CD4-positive, CD25-positive, alpha-beta regulatory T cell (primary cell): ENCODE measurements at places on chromosomes 1 and 21. TPM values are rescaled to one million over a fixed set of nuclear protein-coding genes. Genes with fewer than 3 reads are reported as not detected.

The RNU11 gene
- not detected for polyA plus RNA-seq

The CFHR3 gene
- polyA plus RNA-seq: not detected

The CFAP74 gene
- not detected for polyA plus RNA-seq

The GOLT1A gene
- polyA plus RNA-seq: not detected

The TMEM52 gene
- polyA plus RNA-seq: not detected

DNA sequence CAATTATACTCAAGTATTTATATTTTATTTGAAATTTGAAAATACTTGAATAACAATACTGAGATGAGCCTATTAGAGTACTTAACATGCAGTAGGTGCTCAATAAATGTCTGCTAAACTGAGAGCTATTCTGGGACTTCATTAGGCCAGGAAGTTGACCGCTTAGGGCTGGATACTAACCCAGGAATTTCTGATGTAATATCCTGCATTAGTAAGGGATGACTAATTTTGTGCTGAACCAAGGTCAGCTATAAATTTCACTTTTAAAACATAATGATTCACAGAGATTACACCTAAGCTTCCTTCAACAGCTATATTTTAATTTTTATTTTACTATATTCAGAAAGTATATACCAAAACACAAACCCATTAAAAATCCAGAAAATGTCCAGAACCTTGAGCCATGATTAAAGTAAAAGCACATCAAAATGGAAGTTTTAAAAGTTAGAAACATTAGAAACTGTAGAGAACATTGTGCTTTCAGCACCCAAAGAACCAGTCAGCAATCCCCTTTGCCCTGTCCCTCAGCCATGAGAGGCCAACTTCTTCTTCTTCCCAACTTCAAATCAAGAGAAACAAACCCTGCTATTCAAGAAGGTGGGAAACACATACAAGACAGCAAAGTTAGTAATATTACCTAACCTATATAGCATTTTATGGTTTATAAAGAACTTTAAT, 35.4 kb downstream of the WNT2B start:
- DNase-seq: no peak

DNA sequence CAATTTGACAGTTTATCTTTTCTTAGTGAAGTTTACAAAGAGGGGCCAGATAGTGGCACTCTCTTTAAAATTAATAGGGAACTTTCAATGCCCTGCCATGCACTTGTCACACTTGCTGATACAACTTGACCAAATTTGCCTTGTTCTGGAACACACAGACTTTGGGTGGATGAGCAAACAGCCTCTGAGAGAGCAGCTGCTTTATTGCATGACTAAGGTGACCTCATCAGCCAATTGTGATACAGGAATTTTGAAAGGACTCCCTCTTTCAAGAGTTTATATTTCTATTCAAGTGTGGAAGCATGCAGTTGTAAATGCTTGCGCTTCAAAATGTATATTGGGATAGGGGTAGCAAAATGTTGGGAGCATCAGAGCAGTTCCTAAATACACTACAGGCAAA, 2.1 kb upstream of the RGS1 start:
- no peak for DNase-seq

DNA sequence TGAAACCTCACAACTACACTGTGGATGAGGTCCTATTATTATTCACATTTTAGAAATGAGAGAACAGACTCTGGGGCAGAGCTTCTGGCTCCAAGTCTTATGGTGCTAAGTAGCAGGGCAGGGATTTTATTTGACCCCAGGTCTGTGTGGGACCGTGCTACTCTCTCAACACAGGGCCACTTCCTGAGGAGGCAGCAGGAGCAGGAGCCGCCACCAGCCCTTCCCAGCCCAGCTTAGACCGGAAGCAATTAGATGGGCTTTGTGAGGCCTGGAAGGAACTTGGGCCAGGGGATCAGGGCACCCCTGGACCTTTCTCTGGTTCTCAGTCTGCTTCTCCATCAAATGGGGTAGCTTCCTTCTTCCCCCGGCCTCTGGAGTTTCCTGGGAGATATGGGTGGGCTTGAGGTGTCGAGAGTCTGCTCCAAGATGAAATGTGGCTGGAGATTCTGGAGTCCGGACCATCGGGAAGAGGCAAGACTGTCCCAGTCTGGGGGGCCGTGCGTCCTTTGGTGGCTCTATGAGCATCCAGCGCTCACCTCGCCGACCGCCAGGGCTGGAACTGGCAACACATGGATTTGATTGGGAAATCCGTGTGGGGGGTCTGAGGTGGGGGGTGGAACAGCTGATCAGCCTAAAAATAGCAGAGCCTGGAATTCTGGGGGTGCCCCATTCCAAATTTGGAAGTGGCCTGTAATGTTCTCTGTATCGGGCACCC, 136.8 kb downstream of the FOXD2 start:
- no peak for DNase-seq

DNA sequence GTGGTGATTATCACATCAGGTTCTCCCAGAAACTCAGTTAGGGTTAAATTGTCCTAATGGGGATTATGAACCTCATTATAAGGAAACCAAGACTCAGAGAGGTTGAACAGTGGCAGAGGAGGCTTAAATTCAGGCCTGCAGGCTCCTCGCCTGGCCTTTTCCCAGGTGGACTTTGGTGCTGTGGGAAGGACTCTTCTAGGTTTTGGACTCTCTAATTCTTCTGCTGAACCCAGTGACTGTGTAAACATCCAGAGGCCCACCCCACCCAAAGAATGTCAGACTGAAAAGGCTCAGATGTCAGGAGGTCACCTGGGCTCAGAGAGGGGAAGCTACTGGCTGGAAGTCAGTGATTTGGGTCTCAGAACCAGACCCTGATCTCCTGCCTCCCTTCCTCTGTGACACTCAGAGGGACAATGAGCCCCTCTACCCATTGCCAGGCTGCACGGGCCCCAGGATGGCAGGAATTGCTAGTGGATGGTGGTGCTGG, 2.5 kb downstream of the ZNF362 start:
- DNase-seq: no peak

DNA sequence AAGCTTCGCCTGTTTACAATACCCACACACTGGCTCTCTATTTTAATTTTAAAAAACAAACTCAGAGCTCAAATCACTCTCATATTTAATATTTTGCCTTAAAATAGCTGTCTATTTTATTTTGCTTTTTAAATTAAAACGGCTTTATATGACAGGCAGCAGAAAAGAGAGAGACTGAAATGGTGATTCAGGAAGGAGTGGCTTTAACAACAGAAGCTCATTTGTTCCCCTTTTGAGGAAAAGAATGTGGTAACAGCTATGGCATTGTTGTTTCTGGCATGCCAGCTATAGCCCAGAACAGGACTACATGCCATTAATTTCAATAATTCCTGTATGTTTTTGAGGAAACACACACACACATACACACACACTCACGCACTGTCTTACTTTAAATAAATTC, 234.2 kb upstream of the PTBP2 start:
- no peak for DNase-seq

DNA sequence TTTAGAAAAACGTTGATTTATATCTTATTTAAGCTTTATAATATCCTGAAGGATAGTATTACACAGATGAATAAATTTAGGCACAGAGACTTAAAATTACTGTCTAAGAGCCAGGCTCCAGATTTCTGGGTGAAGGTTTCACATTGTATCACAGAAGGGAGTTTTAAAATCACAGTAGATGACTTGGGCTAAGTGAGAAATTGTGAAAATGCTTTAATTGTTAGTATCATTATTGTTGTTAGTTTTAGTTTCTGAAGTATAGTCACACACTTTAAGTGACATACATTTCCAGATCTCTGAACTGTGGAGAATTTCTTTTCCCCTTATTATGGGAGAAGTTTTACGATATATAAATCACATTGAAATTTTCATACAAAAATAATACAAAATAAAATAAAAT, 83.5 kb downstream of the NDUFS5 start:
- DNase-seq: no peak

- DNase-seq: no peak
Measured at GRCh38 chr21:29208682-29209059, 78.2 kb downstream of the MAP3K7CL start.

GRCh38 chr21:21968810-21969209, 970.6 kb downstream of the NCAM2 start:
- DNase-seq: no peak

DNA sequence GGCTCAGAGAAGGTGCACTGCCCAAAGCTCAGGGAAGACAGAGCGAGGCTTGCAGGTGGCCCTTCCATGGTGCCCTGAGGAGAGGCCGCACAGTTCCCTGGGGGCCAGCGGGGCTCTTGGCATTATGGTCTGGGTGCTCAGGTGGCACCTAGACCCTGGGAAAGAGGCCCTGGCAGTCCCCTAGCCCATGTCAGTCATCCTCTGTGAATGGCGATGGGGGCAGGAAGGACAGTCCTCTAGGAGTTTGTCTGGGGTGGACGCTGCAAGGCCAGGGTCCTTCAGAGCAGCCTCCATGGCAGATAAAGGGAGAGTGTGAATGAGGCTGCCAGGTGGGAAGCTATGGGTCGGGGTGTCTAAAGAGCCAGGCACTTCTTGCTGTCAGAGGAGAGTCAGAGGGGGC, 345.9 kb upstream of the VAMP3 start:
- no peak for DNase-seq

DNA sequence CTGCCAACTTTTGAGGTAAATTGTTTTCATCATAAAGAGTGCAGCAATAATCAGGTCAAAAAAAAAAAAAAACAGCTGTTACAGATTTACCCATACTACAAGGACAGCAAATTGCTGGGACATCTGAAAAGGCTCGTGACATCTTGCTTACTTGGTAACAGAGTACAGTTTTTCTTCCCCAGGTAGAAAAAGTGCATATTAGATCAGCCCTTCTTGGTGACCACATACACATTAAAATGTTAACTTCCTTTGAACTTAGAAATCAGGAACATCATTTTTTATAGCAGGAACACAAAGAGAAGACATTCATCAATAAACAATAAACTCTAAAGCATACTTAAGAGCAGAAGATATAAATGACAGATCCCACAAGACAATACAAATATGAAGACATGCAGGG, 16.1 kb downstream of the TP53BP2 start:
- DNase-seq: no peak

DNA sequence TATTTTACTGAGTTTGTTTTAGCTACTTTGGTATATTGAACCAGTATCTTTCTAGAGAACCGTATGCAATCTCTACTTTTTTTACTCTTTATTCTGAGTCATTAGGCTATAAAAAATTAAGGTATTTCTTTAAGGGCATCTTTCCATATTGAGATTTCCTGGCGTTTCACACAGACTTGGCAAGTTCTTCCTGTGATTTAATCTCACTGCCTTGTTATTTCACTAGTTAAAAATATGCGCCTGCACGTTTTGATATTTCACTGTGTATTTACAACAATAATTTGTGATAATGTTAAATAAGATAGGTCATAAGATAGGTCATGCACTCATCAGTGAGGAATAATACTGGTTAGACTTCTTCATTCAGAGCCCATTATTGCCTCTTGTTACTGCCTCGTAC, 16.2 kb upstream of the CR1L start:
- no peak for DNase-seq

- no peak for DNase-seq
Measured at GRCh38 chr1:60847855-60848582, 234.3 kb upstream of the NFIA start.

DNA sequence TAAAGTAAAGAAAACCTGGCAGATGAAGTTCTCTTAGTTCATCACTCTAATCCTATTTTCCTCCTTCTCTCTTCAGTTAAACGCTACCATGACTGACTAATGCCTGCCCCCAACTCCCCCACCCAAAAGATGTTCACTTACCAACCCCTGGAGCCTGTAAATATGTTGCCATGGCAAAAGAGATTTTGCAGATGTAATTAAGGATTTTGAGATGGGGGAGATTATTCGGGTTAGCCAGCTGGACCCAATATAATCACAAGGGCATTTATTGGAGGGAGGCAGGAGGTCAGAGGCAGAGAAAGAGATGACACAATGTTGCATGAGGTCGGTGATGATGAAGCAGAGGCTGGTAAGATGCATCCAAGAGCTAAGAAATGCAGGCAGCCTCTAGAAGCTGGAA, 69.3 kb upstream of the PPP2R5A start:
- DNase-seq: no peak

GRCh38 chr1:11067716-11068599, 8.1 kb upstream of the SRM start:
- DNase-seq: no peak

DNA sequence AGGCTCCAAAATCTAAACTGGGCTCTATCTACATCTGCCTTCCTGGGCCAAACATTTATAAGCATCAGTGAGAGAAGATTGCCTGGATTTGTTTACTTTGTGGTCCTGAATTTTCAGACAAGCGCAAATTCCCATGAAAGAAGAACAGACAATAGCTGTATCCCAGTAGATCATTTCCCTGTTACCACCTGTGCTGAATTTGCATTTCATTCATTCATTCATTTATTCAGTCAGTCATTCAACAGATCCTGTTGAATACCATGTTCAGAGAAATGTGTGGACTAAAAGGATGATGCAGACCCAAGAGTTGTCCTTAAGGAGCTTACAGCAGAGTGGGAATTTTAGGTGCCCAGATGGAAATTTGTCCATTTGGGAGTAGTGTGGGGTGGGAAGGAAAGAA, 2.2 kb downstream of the PGM1 start:
- DNase-seq: no peak

- peak; percentile 23 for DNase-seq
Measured at GRCh38 chr1:64469977-64470664, at the start of gene CACHD1. Gene CACHD1, plus strand, starts transcription at chr1:64470129. Its CDS starts 616 bp downstream, at chr1:64470745.

- no peak for DNase-seq
Measured at GRCh38 chr1:53250325-53250724, 12.0 kb upstream of the MAGOH start.

DNA sequence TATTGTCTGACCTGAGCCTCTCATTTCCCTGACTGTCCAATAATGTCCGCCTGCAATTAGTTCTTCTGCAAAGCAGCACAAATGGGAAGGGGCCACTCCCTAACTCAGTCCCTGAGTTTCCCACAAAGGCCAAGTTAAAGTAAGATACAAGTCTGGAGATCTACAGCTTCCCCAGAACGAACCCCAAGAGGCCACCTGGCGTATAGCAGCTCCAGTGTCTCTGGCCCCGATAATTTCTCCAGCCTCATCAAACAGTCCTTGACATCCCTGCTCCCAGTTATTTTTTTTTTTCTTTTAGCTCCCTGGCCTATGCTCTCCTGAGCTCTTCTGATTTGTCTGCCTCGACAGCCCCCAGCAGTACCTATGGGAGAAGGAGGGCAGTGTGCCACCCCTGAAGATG, 8.1 kb upstream of the ACKR1 start:
- DNase-seq: no peak

DNA sequence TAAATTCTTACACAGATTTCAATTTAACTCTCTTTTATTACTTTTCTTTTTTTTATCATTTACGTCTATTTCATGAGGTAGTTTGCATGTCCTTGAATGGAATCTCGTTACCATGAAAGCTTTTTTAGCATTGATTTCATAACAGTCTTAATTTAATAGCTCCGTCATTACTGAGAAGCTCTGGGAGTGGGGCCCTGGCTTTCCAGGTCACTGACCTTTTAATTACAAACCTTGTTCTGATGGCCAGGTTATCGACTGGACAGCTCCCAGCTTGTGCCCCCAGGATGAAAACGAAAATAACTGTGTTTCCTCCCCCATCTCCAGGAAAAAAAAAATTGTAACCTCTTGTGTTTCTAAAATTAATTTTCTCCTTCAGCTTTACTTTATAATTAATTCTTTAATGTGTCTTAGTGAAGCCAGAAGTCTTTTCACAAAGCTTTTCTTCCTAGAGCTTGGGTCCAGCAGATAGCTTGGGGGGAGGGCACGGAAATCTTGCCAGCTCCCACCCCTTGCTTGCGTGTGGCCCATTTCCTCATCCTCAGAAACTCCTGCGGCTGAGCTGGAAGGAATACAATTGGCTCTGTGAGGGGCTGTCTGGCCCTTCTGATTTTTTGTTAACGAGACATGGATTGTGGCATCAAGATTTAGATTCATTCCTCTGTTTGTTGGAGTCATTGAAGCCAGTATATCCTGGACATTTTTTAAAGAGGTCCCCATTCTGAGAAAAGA, 65.7 kb downstream of the PEX14 start:
- DNase-seq: no peak

GRCh38 chr1:45969866-45970265, 162.6 kb downstream of the PIK3R3 start:
- no peak for DNase-seq
